ENCODE measurements at places on chromosomes 11 and 22. TPM values are rescaled to one million over a fixed set of nuclear protein-coding genes. Genes with fewer than 3 reads are reported as not detected.

GRCh38 chr22:21043860-21044535, 1.7 kb upstream of the LRRC74B start:
- H3K4me3 ChIP-seq = peak overlapping the region; percentile 77
- peaks cover 15% of the 10 kb centered on the region for H3K4me1 ChIP-seq
- H3K27me3 ChIP-seq = no peaks in the 10 kb centered on the region

DNA sequence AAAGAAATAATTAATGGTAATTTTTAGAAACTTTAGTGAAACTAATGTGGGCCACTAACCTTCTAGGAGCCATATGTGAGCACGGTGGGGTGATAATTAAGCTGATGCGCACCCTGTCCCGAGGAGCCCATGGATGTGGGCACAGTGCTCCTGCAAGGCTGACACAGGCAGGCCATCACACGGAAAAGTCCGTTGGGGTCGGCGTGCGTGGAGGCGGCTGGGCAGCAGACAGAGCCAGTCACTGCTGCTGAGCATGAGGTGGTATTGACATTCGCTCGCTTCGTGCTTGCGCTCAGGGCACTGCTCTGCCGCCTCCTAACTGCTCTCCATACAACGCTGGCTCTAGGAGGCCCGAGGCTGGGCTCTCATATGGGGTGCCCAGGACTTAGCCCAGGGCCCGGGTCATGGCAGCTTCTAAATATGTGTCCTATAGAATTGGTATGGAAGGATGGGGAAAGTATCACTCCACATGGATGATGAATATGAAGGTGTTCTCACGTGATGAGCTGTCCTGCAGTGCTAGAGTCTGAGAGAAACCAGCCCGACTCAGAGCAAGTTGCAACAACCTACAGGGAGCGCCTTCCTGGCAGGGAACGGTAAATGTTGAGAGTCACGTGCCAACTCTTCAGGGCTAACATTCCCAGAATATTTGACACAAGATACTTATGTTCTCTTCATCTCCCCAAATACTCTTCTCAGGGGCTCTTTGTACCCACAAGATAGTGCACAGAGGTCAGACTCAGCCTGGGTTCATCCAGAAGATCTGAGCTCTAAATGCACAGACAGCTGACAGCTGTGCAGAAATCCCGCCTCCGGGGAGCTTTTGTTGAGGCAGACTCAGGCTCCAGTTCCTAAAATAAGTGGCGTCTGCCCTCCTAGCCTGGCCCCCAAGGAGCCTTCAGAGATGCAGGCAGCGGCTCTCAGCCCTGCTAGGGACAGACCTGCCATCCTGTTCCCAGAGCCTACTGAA, 50.6 kb upstream of the ARFGAP3 start:
- no peak overlapping the region for H3K4me3 ChIP-seq
- peak overlapping the region; percentile 66 for H3K27ac ChIP-seq
- peaks cover 4% of the 10 kb centered on the region for H3K36me3 ChIP-seq
- peaks cover 69% of the 10 kb centered on the region for H3K4me1 ChIP-seq
- no peak for DNase-seq
- H3K27me3 ChIP-seq = no peaks in the 10 kb centered on the region

DNA sequence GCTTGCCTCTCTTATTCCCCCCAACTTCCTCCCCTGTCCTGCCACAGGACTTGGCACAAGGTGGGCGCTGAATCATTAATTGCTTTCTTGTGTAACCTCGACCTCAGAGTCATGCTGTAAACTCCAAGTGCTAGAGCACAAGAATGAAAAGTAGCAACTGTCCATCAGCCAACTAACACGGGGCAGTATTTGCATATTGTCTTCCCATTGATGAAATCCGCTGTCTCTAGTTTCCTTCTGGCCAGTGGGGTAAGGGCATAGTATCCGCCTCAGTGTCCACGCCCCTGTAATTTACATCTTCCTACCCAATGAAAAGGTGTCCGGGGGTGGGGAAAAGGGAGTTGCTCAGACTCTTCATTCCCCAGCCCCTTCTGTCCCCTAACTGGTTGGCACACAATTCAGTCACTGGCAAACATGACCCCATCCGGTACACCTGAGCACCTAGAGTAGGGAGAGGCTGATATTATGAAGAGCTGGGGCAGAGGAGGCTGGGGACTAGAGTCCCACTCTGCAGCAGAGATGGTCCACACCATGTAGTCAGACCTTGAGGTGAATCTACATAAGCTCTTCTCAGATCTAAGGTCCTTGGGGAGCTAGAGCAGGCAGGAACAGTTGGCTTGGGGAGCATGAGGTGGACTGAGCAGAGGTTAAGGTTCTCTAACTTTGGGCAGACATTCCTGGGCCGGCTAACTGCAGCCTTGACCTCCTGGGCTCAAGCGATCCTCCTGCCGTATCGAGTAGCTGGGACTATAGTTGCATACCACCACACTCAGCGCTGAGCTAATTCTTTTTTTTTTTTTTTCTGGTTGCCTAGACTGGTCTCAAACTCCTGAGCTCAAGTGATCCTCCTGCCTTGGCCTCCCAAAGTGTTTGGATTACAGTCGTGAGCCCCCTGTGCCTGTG, 6.8 kb upstream of the GGA1 start:
- peaks cover 3% of the 10 kb centered on the region for H3K4me1 ChIP-seq
- H3K27me3 ChIP-seq = no peaks in the 10 kb centered on the region
- no peak for DNase-seq
- no peak overlapping the region for H3K27ac ChIP-seq
- H3K4me3 ChIP-seq = no peak overlapping the region
- no peaks in the 10 kb centered on the region for H3K36me3 ChIP-seq

DNA sequence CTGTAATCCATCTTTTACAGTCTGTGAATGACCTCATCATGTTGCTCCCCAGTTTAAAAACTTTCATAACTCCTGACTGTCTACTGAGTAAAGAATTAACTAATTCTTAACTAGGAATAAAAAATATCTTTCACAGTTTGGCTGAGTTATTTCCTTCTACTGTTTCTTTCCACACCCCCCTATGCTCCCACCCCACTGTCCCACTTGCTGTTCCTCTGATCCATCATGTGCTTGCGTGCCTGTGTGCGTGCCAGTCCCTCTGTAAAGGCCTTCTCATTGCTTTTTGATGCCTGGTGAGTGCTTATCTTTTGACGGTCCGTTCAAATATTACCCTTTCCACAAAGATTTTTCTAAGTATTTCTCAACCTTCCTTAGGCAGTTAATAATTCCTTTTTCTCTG, 55.6 kb downstream of the ATG16L2 start:
- no peak overlapping the region for H3K4me3 ChIP-seq
- no peak for DNase-seq
- no peak overlapping the region for H3K27ac ChIP-seq

DNA sequence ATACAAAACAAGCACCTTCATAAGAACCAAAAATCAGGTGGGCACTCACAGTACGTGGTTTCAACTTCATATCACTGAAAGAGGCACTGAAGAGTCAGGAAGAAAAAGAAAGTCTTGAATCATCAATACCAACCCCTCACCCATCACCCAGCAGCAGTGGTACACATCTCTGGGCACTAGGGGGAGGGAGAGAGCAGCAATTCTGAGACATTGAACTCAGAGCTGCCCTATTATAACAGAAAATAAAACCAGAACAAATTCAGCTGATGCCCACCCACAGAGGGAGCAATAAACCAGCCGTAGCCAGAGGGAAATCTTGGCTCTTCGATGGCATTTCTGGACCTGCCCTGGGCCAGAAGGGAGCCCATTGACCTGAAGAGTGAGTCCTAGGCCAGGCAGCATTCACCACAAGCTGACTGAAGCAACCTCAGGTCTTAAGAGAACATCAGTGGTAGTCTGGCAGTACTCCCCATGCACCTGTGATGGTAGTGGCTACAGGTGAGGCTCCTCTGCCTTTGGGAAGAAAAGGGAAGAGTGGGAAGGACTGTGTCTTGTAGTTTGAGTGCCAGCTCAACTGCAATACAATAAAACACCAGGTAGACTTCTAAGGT, 42.2 kb upstream of the FAM181B start:
- no peaks in the 10 kb centered on the region for H3K36me3 ChIP-seq
- H3K4me3 ChIP-seq = no peak overlapping the region
- H3K27ac ChIP-seq = no peak overlapping the region
- no peak for DNase-seq
- no peaks in the 10 kb centered on the region for H3K27me3 ChIP-seq

GRCh38 chr22:41401781-41402648, 20.3 kb downstream of the TEF start:
- H3K4me1 ChIP-seq = peaks cover 22% of the 10 kb centered on the region
- peak; percentile 82 for DNase-seq
- H3K4me3 ChIP-seq = no peak overlapping the region

GRCh38 chr22:19204640-19205039, 26.1 kb upstream of the SLC25A1 start:
- no peak overlapping the region for H3K4me3 ChIP-seq
- no peak overlapping the region for H3K27ac ChIP-seq
- no peaks in the 10 kb centered on the region for H3K27me3 ChIP-seq
- no peak for DNase-seq

DNA sequence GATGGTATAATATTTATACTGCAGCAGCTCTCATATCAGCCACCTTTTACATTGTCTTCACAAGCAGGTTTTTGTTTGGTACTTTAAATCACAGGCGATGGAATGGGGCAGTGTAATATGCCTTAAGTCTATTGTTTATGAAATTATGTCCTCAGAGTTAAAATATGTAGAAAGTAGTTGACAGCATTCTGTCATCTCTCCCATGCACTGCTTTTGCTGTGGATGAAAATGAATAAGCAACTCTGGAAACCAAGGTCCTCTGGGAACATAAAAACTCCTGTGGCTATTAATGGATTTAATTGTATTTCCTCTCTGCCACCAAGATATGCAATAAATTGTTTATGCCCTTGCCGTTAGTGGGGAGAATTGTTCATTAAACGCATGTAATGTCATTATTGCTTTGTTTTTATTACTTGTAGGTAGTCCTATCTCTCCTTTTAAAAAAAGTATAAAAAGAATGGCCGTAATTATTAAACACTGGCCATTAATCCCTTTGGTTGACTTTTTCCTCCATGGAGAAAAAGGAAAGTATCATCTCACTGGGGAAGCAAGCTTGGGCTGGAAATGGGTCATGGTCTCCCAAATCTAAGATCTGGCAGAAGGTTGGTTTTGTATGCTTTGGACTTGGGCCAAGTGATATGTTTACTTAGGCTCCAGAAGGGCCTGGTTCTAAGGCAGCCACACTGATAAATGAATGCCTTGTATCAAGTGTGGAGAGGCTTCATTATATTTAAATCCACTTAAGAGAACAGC, 13.1 kb downstream of the PACS1 start:
- H3K4me3 ChIP-seq = no peak overlapping the region
- DNase-seq = no peak
- H3K27me3 ChIP-seq = no peaks in the 10 kb centered on the region
- peaks cover 9% of the 10 kb centered on the region for H3K4me1 ChIP-seq
- H3K27ac ChIP-seq = no peak overlapping the region

DNA sequence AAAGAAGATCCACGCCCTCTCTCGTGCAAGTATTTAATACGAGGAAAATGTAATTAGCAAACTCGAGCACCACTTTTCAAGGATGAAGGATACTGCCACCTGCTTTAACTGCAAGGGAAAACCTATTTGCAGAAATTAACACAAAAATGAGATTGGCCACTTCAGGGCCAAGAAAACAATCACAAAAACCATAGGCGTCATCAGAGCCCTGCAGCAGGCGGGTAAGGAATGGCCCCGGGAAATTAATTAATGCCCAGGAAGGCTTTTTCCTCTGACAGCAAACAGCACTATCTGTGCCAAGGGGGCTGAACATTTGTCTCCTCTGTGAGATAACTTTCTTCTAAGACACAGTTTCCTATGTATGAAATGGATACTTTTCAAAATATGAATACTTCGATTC, 255.7 kb downstream of the CTTN start:
- H3K27ac ChIP-seq = no peak overlapping the region
- no peaks in the 10 kb centered on the region for H3K36me3 ChIP-seq
- no peak for DNase-seq
- H3K4me1 ChIP-seq = no peaks in the 10 kb centered on the region
- H3K4me3 ChIP-seq = no peak overlapping the region
- H3K27me3 ChIP-seq = no peaks in the 10 kb centered on the region

DNA sequence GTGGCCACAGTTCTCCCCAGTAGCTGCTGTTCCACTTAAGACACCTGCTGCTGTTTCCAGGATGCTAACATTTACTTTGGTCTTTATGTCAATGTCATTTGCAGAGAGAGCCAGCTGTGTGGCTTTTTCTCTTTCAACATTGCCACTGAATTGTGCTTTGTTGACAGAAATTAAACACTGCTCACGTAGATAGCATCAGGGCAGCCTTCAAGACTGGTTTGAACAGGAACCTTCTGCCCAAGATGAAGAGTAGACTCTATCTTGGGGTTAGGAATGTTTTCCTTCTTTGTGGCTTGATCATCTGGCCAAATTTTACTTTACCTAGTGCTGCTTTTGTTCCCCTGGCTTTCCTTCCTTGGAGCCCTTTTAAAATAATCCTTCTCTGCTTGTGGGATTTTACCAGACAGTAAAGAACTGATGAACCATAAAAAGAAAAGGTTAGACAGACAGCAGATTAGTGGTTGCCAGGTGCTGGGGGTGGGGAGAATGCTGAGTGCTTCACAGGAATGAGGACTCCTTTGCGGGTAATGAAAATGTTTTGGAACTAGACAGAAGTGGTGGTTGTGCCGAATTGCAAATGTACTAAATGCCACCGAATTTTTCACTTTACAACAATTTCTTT, 22.7 kb upstream of the XBP1 start:
- H3K27me3 ChIP-seq = no peaks in the 10 kb centered on the region
- peaks cover 11% of the 10 kb centered on the region for H3K4me1 ChIP-seq
- no peak for DNase-seq
- no peaks in the 10 kb centered on the region for H3K36me3 ChIP-seq
- no peak overlapping the region for H3K27ac ChIP-seq

- no peak for DNase-seq
- H3K27ac ChIP-seq = no peak overlapping the region
- H3K27me3 ChIP-seq = no peaks in the 10 kb centered on the region
- no peak overlapping the region for H3K4me3 ChIP-seq
- no peaks in the 10 kb centered on the region for H3K36me3 ChIP-seq
- no peaks in the 10 kb centered on the region for H3K4me1 ChIP-seq
Observed at GRCh38 chr11:14242187-14242586, 116.8 kb downstream of the RRAS2 start.

- DNase-seq = no peak
- no peaks in the 10 kb centered on the region for H3K27me3 ChIP-seq
- H3K27ac ChIP-seq = no peak overlapping the region
Observed at GRCh38 chr11:95175818-95176380, 55.1 kb downstream of the SESN3 start.

GRCh38 chr11:64711956-64712362, 11.0 kb downstream of the NRXN2 start:
- DNase-seq = no peak
- no peaks in the 10 kb centered on the region for H3K4me1 ChIP-seq
- H3K27me3 ChIP-seq = peaks cover 20% of the 10 kb centered on the region
- no peak overlapping the region for H3K4me3 ChIP-seq

DNA sequence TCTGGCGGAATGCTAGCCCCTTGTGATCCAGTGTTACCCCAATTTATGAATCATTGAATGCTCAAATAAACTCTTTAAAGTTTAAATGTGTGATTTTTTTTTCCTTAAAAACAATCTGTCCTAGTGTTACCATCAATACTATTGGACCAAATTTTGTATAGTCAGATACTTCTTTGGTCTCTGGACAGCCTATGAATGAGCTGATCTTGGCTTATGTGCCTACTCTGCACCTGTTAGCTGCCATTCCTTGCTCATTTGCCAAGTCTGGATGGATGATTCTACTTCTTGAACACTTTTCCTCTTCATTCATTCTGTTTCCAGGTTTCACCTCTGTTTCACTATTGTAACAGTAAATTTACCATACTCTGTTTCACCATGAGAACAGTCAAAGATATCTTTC, 226.5 kb upstream of the ZBED5 start:
- no peak overlapping the region for H3K27ac ChIP-seq
- no peak for DNase-seq
- no peaks in the 10 kb centered on the region for H3K27me3 ChIP-seq
- H3K4me1 ChIP-seq = peaks cover 38% of the 10 kb centered on the region

The CBX7 gene
- total RNA-seq = 46.8 TPM

The AMPD3 gene
- total RNA-seq = 114 TPM

The DNAJB7 gene
- not detected for total RNA-seq

The DNAJB13 gene
- not detected for total RNA-seq

Data from psoas muscle (tissue), 8 donors.